ENCODE measurements at places on chromosomes 12 and 14.

- no peak for DNase-seq
Observed at GRCh38 chr12:27424631-27425230, 21.8 kb upstream of the SMCO2 start.

- no peak for DNase-seq
Observed at GRCh38 chr12:79317179-79317847, 373.5 kb downstream of the PAWR start.

DNA sequence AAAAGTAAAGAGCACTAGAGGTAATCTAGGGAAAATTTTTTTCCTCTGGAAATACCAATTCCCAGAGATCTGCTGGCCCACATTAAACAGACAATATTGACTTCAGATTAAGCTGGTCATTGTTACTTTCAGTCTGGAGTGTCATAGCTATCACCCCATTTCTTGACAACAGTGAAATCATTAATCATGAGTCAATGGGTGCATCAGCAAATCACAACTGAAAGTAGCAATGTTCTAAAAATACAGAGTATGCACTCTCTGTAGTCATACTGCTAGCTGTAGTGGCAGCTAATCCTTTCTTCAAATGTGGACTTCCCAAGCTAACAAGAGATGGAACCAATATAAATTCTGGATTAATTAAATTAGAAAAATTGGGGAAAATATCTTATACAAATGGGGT is 129.9 kb downstream of the CPNE8 start:
- no peak for DNase-seq

GRCh38 chr12:91230841-91231240 is 48.2 kb upstream of the DCN start:
- DNase-seq, result no peak

GRCh38 chr12:78439666-78440065 is 424.9 kb upstream of the SYT1 start:
- DNase-seq, result no peak

GRCh38 chr12:22083167-22083566 is 37.1 kb downstream of the CMAS start:
- DNase-seq, result no peak

DNA sequence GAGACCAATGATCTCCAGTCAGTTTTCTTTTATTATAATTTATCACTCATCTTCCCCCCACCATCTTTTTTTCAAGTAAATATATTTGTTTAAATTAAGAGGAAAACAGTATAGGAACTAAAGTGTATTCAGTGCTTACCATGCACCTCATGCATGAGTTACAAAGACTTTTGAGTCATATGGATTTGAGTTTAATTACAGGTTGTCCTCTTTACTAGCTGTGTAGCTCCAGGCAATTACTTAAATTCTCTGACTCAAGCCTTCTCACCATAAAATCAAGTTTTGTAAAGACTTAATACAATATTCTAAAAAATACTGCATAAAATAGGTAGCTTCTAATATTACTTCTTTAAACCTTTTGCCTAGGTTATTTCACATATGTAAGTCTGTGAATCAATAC is 251.3 kb downstream of the SLC16A7 start:
- no peak for DNase-seq

- no peak for DNase-seq
Observed at GRCh38 chr14:87955501-87955900, 37.5 kb downstream of the GALC start.

GRCh38 chr14:54123841-54124240 is 167.2 kb upstream of the BMP4 start:
- DNase-seq, result no peak

All from right hindlimb (tissue), 1 donor.